ENCODE measurements at places on chromosomes 1 and 21. TPM values are rescaled to one million over a fixed set of nuclear protein-coding genes. Genes with fewer than 3 reads are reported as not detected.

Gene NPHS2
- not detected for total RNA-seq

Gene UBL4B
- total RNA-seq = not detected

Gene SLFNL1
- 0.92 TPM for total RNA-seq

Gene SFN
- total RNA-seq = not detected

Gene DSCAM
- 17.8 TPM for total RNA-seq

Gene CD5L
- 0.69 TPM for total RNA-seq

Gene FCRL6
- total RNA-seq = not detected

Gene RIIAD1
- total RNA-seq = 13.4 TPM

Gene DCST1
- not detected for total RNA-seq

Gene PCP4L1
- total RNA-seq = 27.9 TPM

Gene BATF3
- 7.4 TPM for total RNA-seq

Gene IFI16
- 18.2 TPM for total RNA-seq

Gene HYI
- 30.4 TPM for total RNA-seq

Gene CD52
- not detected for total RNA-seq

Gene SYT14
- total RNA-seq = 45.2 TPM

Gene KRTAP8-1
- not detected for total RNA-seq

Gene LAMB3
- 7.8 TPM for total RNA-seq

Gene SPRR2E
- not detected for total RNA-seq

Gene SRP9
- total RNA-seq = 360 TPM

Gene CRNN
- total RNA-seq = not detected

Gene UTS2
- not detected for total RNA-seq

Gene SPOCD1
- total RNA-seq = 0.23 TPM

Gene HPDL
- total RNA-seq = 1.2 TPM

Gene CEP170
- total RNA-seq = 353 TPM

Gene TRPM2
- total RNA-seq = 9.2 TPM

Gene SLC22A15
- total RNA-seq = 28.6 TPM

Gene EGLN1
- total RNA-seq = 90.2 TPM

Gene PADI3
- total RNA-seq = not detected

Gene CADM3
- total RNA-seq = 134 TPM

Gene C2CD2
- total RNA-seq = 30.9 TPM

Gene USP16
- 34.8 TPM for total RNA-seq

Gene ETS2
- 24.0 TPM for total RNA-seq

Gene GRHL3
- 0.23 TPM for total RNA-seq

Gene S100A11
- total RNA-seq = 5.1 TPM

Gene KCNH1
- total RNA-seq = 12.5 TPM

Gene GIPC2
- total RNA-seq = 0.46 TPM

Gene ROR1
- total RNA-seq = 2.3 TPM

Gene TRIM67
- total RNA-seq = 29.3 TPM

Gene ZMYND12
- 1.6 TPM for total RNA-seq

Gene PTPRF
- total RNA-seq = 101 TPM

Gene ADAMTSL4
- total RNA-seq = 0.23 TPM

Gene TINAGL1
- 3.0 TPM for total RNA-seq

Gene PIP5K1A
- total RNA-seq = 58.6 TPM

Gene SPRR2B
- total RNA-seq = not detected

Gene TATDN3
- total RNA-seq = 30.9 TPM

Gene HSF2BP
- 2.5 TPM for total RNA-seq

Gene CFAP141
- total RNA-seq = not detected

Gene DDX59
- 21.7 TPM for total RNA-seq

Gene C1orf115
- total RNA-seq = 9.7 TPM
